ENCODE measurements at places on chromosomes 11 and 22. TPM values are rescaled to one million over a fixed set of nuclear protein-coding genes. Genes with fewer than 3 reads are reported as not detected.

SCGB1A1 gene
- not detected for total RNA-seq

DCHS1 gene
- 8.8 TPM for total RNA-seq

EXT2 gene
- 27.2 TPM for total RNA-seq

OR51I1 gene
- total RNA-seq = not detected

CATSPERZ gene
- not detected for total RNA-seq

CRYBB3 gene
- not detected for total RNA-seq

POU2AF2 gene
- not detected for total RNA-seq

SELENOH gene
- 76.8 TPM for total RNA-seq

NAGA gene
- 13.4 TPM for total RNA-seq
